Left renal pelvis (tissue), 4 donors: ENCODE measurements at places on chromosomes 3 and 15. TPM values are rescaled to one million over a fixed set of nuclear protein-coding genes. Genes with fewer than 3 reads are reported as not detected.

DLL4 gene
- polyA plus RNA-seq: 7.4 TPM

DLG1 gene
- 90.6 TPM for polyA plus RNA-seq

CCR9 gene
- not detected for polyA plus RNA-seq

CEMIP gene
- polyA plus RNA-seq: 2.3 TPM

INSYN1 gene
- polyA plus RNA-seq: 15.3 TPM

AMIGO3 gene
- 1.7 TPM for polyA plus RNA-seq
